ENCODE measurements at places on chromosomes 13 and 19.

DNA sequence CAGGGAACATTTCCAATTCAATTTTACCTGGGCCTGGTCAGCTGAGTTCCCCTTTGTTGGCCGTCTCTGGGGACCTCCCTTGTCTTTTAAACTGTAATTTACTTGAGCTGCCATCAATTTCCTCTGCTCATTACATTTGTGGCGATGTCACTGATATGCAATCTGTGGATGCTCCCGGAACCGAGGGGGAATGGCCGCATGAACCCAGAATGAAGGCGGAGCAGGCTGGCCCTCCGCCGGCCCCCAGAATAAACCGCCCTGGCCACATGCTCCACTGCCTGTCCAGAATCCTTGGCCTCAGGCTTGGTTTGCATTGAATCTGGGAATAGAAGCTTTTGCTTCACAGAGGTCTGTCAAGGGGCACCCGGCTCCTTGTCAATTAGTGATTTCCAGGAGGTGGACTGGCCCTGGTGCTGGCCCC lies 276.8 kb downstream of the TEX29 start:
- DNase-seq = no peak

DNA sequence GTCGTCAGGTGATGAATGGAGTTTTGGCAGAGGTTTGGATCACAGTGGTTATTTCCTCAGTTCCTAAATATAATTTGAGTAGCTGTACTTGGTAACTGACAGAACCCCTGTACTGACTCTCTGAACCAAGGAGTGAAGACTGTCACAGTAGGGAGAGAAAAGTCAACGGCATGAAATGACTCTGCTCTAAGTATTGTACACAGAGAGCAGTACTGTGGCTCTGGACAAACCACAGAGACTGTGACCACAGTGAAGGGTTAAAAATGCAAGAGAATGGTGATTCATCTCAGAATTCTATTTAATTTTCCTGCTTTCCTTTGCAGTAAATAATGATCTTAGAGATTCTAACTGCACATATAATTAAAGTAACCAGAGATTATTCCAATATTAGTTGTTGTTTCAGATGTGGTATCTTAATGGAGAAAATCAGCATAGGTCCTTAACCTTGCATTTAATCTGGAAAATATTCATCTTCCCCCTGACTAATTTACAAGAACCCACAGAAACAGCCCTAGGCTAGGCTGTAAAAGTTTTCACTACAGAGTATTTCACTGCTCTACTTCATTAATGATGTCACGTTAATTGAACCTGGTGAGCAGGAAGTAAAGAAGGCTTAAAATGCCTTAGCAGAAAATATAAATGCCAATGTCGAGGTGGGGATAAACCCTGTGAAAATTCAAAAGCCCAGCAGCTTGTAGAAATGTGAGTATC lies 221.9 kb downstream of the LIG4 start:
- DNase-seq = no peak

GRCh38 chr19:33630880-33631608 lies 9.3 kb downstream of the CHST8 start:
- DNase-seq = no peak

GRCh38 chr19:55321466-55322137 lies 3.5 kb downstream of the TMEM150B start:
- no peak for DNase-seq

GRCh38 chr19:50660088-50660366 lies 10.8 kb downstream of the C19orf81 start:
- DNase-seq = no peak

- DNase-seq = no peak
Measured at GRCh38 chr13:48978942-48979601, 3.4 kb downstream of the FNDC3A start.

DNA sequence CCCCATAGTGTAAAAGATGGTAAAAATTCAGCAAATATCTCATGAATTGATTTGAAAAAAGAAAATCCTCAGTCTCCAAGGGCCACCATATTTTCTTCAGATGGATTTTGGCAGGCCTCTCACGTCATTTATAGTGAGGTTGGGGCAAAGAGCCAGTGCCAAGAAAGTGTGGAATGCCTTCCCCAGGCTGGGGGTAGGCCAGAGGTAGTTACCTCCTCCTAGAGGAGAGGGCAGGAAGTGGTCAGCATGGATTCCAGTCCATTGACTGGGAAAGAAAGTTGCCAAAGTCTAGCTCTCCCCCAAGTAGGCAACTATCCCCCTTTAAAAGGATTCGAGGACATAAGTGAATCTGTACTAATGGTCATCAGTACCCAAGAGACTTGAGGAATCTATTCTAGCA lies 68.4 kb upstream of the KCTD4 start:
- DNase-seq = no peak

- no peak for DNase-seq
Measured at GRCh38 chr13:75869981-75870380, 233.9 kb downstream of the LMO7 start.

GRCh38 chr19:49200238-49200862 lies 42.8 kb downstream of the TRPM4 start:
- no peak for DNase-seq

DNA sequence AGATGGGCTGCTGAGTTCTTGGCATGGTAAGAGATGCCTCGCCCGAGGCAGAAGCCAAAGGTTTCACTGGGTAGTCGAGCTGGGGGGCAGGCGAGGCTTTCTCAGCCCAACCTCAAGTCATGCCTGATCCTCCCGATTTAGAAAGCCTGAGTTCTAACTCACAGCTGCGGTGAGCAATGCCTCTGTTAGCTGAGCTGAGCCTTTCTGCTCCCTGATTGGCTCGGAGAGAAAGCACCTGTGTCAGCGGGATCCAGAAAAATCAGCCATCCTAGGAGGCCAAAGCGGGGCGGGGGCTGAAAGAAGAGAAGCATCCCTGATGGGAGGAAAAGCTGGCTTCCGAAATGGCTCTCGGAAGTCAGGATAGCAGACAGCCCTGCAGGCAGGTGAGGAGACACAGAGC lies 44.7 kb downstream of the CACNA1A start:
- DNase-seq = no peak

DNA sequence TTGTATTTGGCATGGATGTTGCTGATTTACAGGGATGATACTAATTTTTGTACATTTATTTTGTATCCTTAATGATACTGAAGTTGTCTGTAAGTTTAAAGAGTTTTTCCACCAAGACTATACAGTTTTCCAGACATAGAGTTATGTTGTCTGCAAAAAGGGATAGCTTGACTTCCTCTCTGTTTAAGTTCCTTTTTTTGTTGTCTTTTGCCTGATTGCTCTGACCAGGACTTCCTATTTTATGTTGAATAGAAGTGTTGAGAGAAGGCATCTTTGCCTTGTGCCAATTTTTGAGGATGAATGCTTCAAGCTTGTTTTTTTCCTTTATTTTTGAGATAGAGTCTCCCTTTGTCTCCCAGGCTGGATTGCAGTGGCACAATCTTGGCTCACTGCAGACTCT lies 36.8 kb upstream of the ZNF681 start:
- DNase-seq = no peak

GRCh38 chr13:41680900-41681299 lies 223.6 kb downstream of the RGCC start:
- DNase-seq = no peak
